Panc1 (cell line): ENCODE measurements at places on chromosomes 3 and 15.
A peak's percentile ranks its signal among the peaks of the same experiment; 100 is the strongest.

- DNase-seq: no peak
These were observed 81.4 kb downstream of the TM4SF4 start for GRCh38 chr3:149555927-149556326.

DNA sequence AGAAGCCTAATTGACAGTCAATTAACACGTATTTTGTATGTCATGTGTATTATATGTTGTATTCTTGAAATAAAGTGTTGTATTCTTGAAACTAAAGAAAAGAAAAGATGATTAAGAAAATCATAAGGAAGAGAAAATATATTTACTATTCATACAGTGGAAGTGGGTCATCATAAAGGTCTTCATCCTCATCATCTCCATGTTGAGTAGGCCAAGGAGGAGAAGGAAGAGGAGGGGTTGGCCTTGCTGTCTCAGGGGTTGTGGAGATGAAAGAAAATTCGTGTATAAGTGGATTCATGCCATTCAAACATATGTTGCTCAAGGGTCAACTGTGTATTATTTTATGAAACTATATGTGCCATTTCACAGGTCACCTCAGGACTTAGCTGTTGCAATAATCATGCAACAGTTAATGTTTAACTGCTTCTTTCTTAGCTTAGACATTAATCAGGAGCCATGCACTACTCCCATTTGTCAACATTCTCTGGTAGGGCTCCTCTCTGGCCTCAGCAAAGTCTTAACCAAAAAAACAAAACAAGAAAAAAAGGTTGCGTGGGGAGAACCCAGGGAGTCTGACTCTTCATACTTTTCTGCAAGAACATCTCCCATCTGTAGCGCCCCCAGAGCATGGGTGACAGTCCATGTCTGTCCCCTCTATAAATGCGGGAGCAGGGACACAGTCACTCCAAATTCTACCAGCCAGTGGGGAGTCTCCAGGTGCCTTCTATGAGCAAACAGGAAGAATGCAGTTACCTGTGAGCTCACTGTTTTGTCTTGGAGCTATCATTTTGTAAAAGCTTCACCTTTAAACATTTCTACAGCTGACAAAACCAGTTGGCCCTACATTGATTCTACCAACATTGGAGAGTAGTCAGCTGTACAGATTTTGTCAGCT lies 19.9 kb upstream of the LRRC2 start:
- no peak for DNase-seq

DNA sequence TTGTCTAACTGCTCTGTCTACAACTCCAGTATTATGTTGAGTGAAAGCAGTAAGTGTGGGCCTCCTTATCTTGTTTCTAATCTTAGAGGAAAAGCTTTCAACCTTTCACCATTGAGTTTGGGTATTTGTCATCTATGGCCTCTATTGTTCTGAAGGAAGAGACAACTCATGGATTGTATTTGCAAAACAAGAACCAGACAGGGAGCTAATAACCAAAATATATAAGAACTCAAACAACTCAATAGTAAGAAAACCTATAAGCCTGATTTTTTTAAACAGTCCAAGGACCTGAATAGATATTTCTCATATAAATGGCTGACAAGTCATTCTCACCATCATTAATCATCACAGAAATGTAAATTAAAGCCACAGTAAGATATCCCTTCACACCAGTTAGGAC lies 113.0 kb downstream of the TAFA4 start:
- no peak for DNase-seq

DNA sequence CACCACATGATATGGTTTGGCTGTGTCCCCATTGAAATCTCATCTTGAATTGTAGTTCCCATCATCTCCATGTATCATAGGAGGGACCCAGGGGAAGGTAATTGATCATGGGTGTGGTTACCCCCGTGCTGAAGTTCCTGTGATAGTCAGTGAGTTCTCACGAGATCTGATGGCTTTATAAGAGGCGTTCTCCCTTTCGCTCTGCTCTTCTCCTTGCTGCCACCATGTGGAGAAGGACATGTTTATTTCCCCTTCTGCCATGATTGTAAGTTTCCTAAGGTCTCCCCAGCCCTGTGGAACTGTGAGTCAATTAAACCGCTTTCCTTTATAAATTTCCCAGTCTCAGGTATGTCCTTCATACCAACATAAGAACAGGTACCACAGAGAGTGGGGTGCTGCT lies 21.9 kb downstream of the OSTN start:
- DNase-seq: no peak

DNA sequence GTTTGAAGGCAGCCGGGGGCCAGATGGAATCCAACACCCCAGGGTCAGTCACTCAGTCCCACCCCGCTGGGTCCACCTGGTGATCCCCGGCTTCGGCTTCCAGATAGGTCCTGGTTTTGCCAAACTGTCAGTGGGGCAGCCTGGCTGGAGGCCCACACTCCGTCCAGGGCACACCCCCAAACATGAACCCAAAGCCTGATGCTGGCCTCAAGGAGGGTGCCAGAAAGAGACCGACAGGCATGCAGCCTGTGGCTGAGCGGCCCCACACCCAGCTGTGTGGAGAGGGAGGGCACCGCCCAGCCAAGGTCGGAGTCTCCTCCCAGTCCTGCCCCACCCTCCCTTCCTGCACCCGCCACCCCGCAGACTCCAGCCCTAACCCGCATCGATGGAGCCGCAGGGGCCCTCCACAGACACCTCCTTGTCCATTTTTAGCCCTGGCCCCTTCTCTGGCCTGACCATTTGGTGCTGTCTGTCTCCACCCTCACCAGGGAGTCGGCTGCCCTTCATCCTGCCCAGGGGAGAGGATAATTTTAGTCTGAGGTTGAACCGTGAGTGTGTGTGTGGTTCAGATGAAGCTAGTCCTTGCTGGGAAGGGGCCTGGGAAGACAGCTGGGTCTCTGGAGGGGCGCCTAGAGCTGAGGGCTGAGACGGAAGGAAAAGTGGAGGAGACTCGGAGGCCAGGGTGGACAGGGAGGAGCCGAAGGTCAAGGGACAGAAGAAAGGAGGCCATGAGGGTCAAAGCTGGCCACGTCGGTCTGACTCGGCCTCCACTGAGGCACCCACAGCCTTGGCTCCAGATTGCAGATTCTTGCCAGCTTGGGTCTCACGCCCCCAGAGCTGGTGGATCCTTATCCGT lies 23.1 kb downstream of the TNK2 start:
- DNase-seq: no peak

GRCh38 chr3:41600616-41601015 lies 361.3 kb downstream of the ULK4 start:
- no peak for DNase-seq

DNA sequence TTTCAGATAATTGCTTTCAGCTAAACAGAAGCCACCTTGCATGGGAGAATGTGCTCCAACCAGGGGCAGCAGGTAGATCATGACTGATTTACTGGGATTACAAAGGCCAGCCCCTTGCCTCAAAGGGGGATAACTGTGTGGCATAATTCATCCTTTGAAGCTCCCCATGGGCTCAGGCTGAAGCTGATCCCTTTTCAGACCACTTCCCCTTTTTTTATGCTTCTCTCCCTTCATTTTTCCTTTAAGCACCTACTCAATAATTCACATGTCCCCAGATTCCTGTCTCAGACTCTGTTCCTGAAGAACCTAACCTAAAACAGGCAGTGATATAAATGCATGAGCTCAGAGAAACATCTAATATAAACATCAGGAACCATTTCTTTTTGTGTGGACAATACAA lies 8.2 kb upstream of the MYRIP start:
- no peak for DNase-seq

GRCh38 chr15:59594493-59594942 lies 17.1 kb upstream of the GCNT3 start:
- DNase-seq: peak; percentile 57

DNA sequence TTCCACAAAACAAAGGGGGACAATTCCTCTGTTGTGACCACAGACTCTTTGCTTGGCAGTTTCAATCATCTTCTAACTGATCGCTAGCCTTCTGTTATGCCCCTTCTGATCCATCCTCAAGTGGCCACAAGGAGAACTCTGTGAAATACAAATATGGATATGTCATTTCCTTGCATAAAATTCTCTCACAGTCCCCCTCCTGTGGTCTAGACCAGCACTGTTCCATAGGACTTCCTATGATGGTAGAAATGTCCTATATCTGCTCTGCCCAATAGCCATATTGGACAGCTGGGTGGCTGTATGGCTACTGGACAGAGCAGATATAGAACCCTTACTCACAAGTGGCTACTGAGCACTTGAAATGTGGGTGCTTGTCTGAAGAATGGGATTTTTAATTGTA lies 25.9 kb upstream of the SNRK start:
- no peak for DNase-seq

- DNase-seq: no peak
These were observed 67.3 kb upstream of the ST3GAL6 start for GRCh38 chr3:98695796-98696195.
